ENCODE measurements at places on chromosomes 6 and 20. TPM values are rescaled to one million over a fixed set of nuclear protein-coding genes. Genes with fewer than 3 reads are reported as not detected.

DNA sequence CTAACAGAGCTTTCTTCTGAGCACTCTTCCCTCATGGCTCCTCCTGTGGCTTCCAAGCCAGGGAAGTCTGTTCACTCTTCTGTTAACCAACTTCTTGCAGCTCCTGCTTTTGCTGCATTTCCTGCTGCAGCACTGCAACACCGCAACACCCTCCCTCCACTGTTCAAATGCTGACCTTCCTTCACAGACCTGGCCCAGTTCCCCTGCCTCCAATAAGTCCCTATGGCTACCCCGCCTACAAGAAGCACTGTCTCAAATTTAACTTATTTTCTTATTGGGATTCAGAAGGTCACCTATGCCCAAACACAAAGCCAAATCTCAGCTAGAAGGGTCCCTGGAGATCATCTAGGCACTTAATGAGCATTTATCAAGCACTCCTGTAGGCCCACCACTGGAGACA, 44.6 kb downstream of the ELMO2 start:
- H3K27me3 ChIP-seq = no peaks in the 10 kb centered on the region
- H3K4me1 ChIP-seq = peaks cover 41% of the 10 kb centered on the region
- no peak for DNase-seq
- H3K27ac ChIP-seq = peak overlapping the region; percentile 1

- no peak overlapping the region for H3K4me3 ChIP-seq
- DNase-seq = no peak
- peaks cover 3% of the 10 kb centered on the region for H3K27me3 ChIP-seq
- no peak overlapping the region for H3K27ac ChIP-seq
Observed at GRCh38 chr6:158092806-158093205, 75.3 kb downstream of the SERAC1 start.

GRCh38 chr6:7267466-7268091, 45.4 kb downstream of the SSR1 start:
- H3K27me3 ChIP-seq = peaks cover 7% of the 10 kb centered on the region
- peaks cover 18% of the 10 kb centered on the region for H3K4me1 ChIP-seq
- peak; percentile 98 for DNase-seq
- H3K27ac ChIP-seq = peak overlapping the region; percentile 74
- H3K36me3 ChIP-seq = no peaks in the 10 kb centered on the region
- H3K4me3 ChIP-seq = peak overlapping the region; percentile 59

- H3K36me3 ChIP-seq = no peaks in the 10 kb centered on the region
- peak overlapping the region; percentile 73 for H3K4me3 ChIP-seq
- H3K27me3 ChIP-seq = no peaks in the 10 kb centered on the region
Observed at GRCh38 chr6:56364827-56365339, 117.5 kb upstream of the COL21A1 start.

GRCh38 chr20:10167040-10167439, 51.6 kb upstream of the SNAP25 start:
- no peak overlapping the region for H3K4me3 ChIP-seq
- H3K4me1 ChIP-seq = no peaks in the 10 kb centered on the region
- DNase-seq = no peak
- H3K27me3 ChIP-seq = no peaks in the 10 kb centered on the region
- no peaks in the 10 kb centered on the region for H3K36me3 ChIP-seq

- no peaks in the 10 kb centered on the region for H3K27me3 ChIP-seq
- peaks cover 82% of the 10 kb centered on the region for H3K4me1 ChIP-seq
- peak; percentile 71 for DNase-seq
- no peak overlapping the region for H3K4me3 ChIP-seq
Observed at GRCh38 chr6:25014791-25015560, 79.2 kb upstream of the RIPOR2 start.

Gene CCN6
- total RNA-seq = not detected

Gene SASH1
- 88.3 TPM for total RNA-seq

Gene DOP1A
- 14.3 TPM for total RNA-seq

DNA sequence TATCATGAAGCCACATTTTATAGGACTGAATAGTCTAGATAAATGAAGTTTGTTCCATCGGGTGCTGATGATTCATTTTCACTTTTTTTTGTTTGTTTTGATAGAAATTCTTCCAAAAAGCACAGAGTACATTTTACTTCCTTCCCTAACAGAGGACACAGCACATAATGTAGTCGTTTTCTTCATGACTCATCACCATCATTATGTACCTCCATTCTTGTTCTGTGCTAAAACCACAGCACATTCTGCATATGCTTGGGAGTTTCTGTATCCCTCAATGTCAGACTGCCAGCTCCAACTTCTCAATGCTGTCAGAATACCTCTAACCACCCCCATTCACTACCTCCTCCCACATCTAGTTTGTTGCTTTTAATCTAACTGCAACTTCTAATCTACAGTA, 1004.9 kb upstream of the ADGRB3 start:
- no peak overlapping the region for H3K4me3 ChIP-seq
- H3K4me1 ChIP-seq = peaks cover 6% of the 10 kb centered on the region
- H3K27me3 ChIP-seq = no peaks in the 10 kb centered on the region
- H3K27ac ChIP-seq = no peak overlapping the region
- DNase-seq = peak; percentile 1

Gene RIN2
- total RNA-seq = 43.4 TPM

GRCh38 chr6:6640926-6641325, 52.4 kb downstream of the LY86 start:
- no peaks in the 10 kb centered on the region for H3K4me1 ChIP-seq
- H3K27me3 ChIP-seq = peaks cover 3% of the 10 kb centered on the region
- no peaks in the 10 kb centered on the region for H3K36me3 ChIP-seq
- no peak overlapping the region for H3K27ac ChIP-seq
- no peak overlapping the region for H3K4me3 ChIP-seq
- no peak for DNase-seq

DNA sequence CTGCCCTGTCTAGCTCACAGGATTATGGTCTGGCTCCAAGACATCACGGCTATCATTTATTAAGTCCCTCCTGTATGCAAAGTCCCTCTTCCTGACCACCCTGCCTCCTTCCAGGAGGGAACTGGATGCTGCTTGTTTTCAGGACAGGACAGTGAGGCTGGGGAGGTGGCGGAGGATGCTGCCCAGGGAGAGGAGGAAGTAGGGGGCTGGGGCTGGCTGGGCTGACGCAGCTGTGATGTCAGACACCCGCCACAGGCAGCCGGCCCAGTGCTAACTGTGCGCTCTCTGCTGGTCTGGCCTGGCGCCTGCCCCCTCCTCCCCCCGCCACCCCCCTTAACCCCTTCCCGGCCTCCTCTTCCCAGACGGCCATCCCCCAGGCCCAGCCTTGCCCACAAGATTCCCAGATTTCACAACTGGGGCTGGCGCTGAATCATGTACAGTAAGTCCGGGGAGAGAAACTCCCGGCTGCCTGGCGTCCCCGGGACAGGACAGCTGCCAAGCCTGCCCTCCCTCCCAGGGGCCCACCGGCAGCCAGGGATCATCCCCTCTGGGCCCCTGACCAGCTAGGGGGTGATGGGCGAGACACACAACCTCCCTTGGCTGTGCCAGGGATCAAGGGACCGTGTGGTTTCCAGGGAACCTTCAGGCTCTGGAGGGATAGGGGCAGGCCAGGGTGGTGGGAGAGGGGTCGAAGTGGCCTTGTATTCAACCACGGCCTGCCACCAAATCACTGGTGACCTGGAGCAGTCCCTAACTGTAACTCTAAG, 118.1 kb downstream of the CEBPB start:
- H3K27ac ChIP-seq = peak overlapping the region; percentile 97
- H3K36me3 ChIP-seq = no peaks in the 10 kb centered on the region
- DNase-seq = peak; percentile 95
- H3K27me3 ChIP-seq = peaks cover 6% of the 10 kb centered on the region

DNA sequence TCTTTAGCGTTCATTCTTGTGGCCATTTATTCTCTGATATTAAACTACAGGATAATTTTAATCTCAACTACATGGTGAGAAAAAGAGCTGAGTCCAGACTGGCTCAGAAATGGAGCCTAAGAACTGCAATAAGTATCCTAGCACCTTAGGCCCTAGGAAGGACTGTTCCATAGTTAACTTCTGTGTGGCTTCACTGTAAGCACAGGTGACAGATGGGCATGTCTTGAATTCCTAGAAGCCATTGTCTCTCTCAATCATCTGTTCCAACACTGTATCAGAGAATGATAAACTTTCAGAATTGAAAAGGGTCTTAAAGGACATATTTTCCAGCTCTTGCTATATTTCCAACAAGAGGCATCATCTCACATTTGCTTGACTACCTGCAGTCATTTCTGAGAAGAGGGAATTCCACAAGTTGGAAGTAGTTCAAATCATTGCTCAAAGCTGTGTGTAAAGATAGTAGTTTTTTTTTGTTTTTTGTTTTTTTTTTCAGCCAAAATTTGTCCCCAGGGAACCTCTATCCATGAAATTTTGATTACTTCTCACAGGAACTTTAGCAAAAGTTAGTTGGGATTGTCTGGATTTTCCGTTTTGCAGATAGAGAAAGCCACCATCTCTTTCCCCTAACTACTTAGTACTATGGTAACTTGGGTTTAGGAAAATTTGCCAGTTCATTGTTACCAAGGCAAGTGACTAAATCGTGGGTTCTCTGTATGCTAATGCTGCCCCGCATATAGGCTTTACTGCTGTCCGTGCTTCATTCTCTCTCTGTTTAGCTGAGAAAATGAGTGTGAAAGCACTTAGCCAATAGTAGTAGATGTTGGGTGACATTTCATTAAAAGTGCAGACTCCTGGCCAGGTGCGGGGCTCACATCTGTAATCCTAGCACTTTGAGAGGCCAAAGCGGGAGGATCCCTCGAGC, 47.2 kb downstream of the KCNS1 start:
- peaks cover 29% of the 10 kb centered on the region for H3K36me3 ChIP-seq
- H3K4me1 ChIP-seq = peaks cover 66% of the 10 kb centered on the region
- H3K27me3 ChIP-seq = no peaks in the 10 kb centered on the region
- H3K27ac ChIP-seq = peak overlapping the region; percentile 81

DNA sequence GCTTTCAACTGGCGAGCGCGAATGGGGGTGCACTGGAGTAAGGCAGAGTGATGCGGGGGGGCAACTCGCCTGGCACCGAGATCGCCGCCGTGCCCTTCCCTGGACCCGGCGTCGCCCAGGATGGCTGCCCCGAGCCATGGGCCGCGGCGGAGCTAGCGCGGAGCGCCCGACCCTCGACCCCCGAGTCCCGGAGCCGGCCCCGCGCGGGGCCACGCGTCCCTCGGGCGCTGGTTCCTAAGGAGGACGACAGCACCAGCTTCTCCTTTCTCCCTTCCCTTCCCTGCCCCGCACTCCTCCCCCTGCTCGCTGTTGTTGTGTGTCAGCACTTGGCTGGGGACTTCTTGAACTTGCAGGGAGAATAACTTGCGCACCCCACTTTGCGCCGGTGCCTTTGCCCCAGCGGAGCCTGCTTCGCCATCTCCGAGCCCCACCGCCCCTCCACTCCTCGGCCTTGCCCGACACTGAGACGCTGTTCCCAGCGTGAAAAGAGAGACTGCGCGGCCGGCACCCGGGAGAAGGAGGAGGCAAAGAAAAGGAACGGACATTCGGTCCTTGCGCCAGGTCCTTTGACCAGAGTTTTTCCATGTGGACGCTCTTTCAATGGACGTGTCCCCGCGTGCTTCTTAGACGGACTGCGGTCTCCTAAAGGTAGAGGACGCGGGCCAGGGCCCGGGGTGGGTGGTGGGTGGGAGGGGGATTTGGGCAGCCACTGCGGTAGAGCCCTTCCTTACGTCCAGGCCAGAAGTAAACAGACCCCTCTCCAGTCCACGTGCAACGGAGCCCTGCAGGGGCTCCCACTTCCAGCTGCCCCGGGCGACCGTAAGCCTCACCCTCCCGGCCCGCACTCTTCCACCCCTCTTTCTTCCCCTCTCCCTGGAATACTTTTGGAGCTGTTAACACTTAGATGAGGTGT, 998 bp downstream of the BMP2 start:
- H3K4me3 ChIP-seq = peak overlapping the region; percentile 51
- no peaks in the 10 kb centered on the region for H3K36me3 ChIP-seq
- no peak overlapping the region for H3K27ac ChIP-seq
- DNase-seq = no peak

GRCh38 chr6:20882014-20882413, 347.8 kb downstream of the CDKAL1 start:
- H3K27ac ChIP-seq = no peak overlapping the region
- H3K4me1 ChIP-seq = peaks cover 25% of the 10 kb centered on the region
- no peak overlapping the region for H3K4me3 ChIP-seq
- DNase-seq = no peak
- no peaks in the 10 kb centered on the region for H3K27me3 ChIP-seq

- H3K36me3 ChIP-seq = no peaks in the 10 kb centered on the region
- H3K27ac ChIP-seq = no peak overlapping the region
- no peaks in the 10 kb centered on the region for H3K27me3 ChIP-seq
- no peaks in the 10 kb centered on the region for H3K4me1 ChIP-seq
- DNase-seq = no peak
Observed at GRCh38 chr20:21781446-21782075, 76.1 kb downstream of the PAX1 start.

- no peaks in the 10 kb centered on the region for H3K36me3 ChIP-seq
- H3K4me3 ChIP-seq = no peak overlapping the region
- H3K27me3 ChIP-seq = no peaks in the 10 kb centered on the region
- DNase-seq = no peak
Observed at GRCh38 chr6:74320074-74320473, 624.1 kb downstream of the CD109 start.

- DNase-seq = no peak
- H3K4me3 ChIP-seq = no peak overlapping the region
- H3K27ac ChIP-seq = 0 out of 2 replicates have a peak overlapping the region, but pooled peaks have one; percentile 17
- peaks cover 70% of the 10 kb centered on the region for H3K4me1 ChIP-seq
Observed at GRCh38 chr6:4931530-4932227, 72.2 kb downstream of the RPP40 start.

Gene TREM1
- total RNA-seq = not detected

Gene PHIP
- 15.0 TPM for total RNA-seq

DNA sequence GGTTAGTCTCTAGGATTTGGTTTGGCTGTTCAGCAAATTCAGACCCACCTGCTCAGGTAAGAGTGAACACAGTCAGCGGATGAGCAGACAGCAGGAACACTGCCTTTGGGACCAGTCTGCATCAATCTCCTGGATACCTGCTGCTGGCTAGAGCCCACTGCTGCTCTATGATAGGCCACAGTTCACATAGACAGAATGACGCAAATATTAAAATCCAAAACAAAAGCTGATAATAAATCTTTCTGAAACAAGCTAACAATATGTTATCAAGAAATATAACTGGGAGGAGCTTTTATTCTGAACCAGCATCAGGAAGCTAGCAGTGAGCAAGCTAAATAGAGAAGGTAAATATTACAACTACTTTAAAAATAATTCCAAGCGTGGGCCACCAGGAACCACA, at the start of gene TAAR1:
TAAR1 (minus strand) TSS at position 101 of the 400 bp plus-strand sequence. CDS start 13,179 bp downstream, outside the sequence.
- H3K27ac ChIP-seq = no peak within 1 kb of the TSS
- H3K27me3 ChIP-seq = peaks cover 25% of the 10 kb centered on the region
- no peak for DNase-seq
- no peaks in the 10 kb centered on the region for H3K4me1 ChIP-seq
- no peaks in the 10 kb centered on the region for H3K36me3 ChIP-seq

Gene GJA1
- 87.0 TPM for total RNA-seq
